ENCODE measurements at places on chromosomes 3 and 15. TPM values are rescaled to one million over a fixed set of nuclear protein-coding genes. Genes with fewer than 3 reads are reported as not detected.

IL20RB gene
- 0.58 TPM for polyA plus RNA-seq

DNA sequence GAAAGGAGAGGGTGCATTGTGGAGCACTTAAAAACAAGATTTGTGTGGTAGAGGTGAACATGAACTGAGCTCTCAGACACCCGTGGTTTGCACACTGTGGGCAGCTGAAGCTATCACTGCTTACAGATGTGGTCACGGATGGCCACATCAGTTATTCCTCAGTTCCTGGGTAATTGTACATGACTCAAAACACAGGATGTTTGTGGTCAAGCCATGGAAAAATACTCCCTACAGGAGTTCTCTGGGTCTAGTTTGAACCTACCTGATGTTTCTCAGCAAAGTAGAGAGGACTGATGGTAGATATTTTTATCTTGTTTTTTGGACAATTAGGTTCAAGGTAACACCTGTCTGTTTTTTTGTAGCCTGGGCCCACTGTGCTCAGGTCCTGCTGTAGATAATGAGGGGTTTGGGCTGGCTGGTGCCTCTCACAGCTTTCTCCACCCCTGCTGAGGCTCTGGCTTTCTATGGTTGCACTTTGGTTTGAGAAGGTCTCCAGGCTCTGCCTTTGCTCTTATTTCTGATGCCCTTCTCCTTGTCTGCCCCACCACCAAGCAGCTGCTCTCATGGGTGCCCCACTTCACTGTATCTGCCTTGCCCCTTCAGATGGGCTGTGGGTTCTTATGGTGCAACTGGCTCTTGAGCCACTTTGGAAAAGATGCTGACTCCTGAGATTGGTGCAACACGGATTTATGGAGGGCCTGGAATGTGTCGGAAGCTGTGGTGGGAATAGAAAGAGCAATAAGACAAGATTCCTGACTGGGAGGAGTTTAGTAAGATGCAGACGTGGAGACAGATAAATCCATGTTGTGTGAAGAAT is 40.1 kb downstream of the CDCP1 start:
- peak overlapping the region; percentile 31 for H3K27ac ChIP-seq
- no peak for DNase-seq
- peaks cover 7% of the 10 kb centered on the region for H3K4me1 ChIP-seq
- H3K36me3 ChIP-seq: no peaks in the 10 kb centered on the region
- H3K27me3 ChIP-seq: no peaks in the 10 kb centered on the region
- H3K4me3 ChIP-seq: no peak overlapping the region

PAQR9 gene
- polyA plus RNA-seq: 0.10 TPM

- no peaks in the 10 kb centered on the region for H3K4me1 ChIP-seq
- H3K4me3 ChIP-seq: no peak overlapping the region
- H3K27ac ChIP-seq: no peak overlapping the region
- no peaks in the 10 kb centered on the region for H3K27me3 ChIP-seq
Observed at GRCh38 chr3:155158346-155159037, 78.4 kb downstream of the MME start.

DNA sequence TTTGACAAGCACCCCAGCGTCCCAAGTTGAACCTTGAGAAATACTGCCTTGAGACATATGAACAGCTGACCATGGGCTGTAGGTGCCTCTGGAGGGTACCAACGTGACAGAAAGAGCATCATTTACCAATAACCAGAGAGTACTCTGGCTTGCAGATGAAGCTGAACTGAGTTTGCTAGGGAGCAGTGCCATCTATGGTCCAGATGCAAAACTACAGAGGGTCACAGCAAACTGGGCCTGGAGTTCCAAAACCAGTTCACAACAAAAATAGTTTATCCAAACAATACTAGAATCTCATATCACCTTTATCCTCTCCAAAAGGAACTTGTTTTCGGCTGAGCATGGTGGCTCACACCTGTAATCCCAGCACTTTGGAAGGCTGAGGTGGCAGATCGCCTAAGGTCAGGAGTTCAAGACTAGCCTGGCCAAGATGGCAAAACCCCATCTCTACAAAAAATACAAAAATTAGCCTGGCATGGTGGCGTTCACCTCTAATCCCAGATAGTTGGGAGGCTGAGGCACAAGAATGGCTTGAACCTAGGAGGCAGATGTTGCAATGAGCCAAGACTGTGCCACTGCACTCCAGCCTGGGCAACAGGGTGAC is 69.3 kb downstream of the CHAC1 start:
- no peak overlapping the region for H3K27ac ChIP-seq
- peak; percentile 61 for DNase-seq
- peaks cover 26% of the 10 kb centered on the region for H3K36me3 ChIP-seq
- peaks cover 23% of the 10 kb centered on the region for H3K4me1 ChIP-seq

DNA sequence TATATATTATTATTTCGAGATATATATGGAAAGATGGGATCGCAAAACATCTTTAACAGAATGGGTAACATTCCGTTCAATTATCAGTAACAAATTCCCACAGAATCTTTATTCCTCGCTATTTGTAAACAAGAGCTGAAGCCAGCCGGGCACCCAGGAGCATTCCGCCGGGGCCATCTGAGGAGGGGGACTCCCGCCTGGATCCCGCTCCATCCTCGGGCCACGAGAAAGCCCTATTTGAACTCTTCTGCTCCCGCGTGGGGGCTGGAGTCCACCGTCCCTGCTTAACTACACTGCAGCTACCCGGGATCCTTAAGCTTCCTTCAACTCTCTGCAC is 687 bp downstream of the GPR176 start:
- H3K4me3 ChIP-seq: peak overlapping the region; percentile 92
- no peaks in the 10 kb centered on the region for H3K27me3 ChIP-seq
- no peak for DNase-seq
- peak overlapping the region; percentile 96 for H3K27ac ChIP-seq
- H3K36me3 ChIP-seq: peaks cover 25% of the 10 kb centered on the region

IGSF10 gene
- 15.3 TPM for polyA plus RNA-seq

Measured in SK-N-SH (cell line).